ENCODE measurements at places on chromosomes 12 and 14.

DNA sequence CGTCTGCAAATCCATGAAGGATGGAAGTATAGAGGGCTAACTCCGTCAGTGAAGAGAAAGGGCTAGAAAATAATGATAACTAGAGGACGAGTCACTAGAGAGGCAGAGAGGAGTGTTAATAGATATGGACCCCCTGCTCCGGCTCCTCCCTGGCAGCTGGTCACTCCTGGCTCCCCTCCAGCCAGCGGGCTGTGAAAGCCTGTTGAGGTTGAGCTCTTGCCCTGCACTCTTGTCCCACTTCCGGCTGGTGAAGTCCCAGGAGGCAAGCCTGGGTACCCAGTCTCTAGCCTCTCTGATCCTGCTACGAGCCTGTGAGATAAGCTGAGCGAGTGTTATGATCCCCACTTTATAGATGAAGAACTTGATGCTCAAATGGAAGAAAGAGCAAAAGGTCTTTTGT lies 90.3 kb downstream of the RFX4 start:
- DNase-seq = peak; percentile 56

DNA sequence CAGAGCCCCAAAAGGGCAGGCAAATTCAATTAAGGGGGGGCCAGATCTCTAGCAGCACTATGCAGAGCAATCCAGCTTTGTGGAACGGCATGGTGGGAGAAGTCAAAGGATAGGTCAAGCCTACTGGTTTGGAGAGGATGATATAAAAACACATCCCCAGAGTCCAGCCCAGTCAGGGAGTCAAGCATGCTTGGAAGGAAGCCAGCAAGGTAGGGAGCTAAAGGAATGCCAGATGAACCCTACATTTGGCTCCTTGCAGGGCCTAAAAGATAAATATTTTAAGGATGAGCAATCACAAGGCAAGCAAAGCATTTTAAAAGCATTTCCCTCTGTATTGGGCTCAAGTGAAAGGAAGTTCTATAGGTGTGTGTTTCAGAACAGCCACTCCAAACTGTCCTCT lies 21.4 kb downstream of the KCTD10 start:
- no peak for DNase-seq

GRCh38 chr14:72631401-72631800 lies 262.5 kb downstream of the DPF3 start:
- no peak for DNase-seq

DNA sequence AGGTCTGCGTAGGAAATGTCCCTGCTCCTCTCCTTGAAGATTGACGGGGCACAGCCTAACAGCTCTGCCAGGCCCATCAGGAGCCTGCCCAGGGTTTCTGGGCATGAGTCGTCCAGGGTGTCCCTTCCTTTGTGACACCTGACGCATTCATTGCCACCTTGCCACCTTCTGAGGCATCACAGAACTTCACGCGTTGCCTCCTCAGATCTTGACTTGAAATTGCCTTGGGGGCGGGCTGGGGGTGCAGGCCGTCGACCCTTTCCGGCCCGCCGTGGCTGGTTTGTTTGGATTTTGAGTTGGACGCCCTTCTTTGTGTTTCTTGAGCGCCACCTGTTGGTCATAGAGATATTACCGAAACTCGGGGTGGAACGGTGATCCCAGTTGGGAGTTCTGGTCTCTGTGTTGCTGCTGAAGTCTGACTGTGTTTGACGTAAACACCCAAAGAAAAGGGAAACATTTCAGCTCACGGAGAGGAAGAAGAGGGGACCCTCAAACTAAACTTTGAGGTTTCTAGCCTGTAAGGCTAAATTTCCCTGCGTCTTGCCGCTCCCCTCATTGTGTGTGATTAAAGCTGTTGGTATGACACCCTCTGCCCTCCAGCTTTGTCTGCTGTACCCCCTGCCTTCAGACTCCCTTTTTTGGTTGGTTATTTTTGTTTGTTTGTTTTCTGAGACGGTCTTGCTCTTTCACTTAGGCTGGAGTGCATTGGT lies 44.6 kb downstream of the MLXIP start:
- DNase-seq = peak; percentile 81

DNA sequence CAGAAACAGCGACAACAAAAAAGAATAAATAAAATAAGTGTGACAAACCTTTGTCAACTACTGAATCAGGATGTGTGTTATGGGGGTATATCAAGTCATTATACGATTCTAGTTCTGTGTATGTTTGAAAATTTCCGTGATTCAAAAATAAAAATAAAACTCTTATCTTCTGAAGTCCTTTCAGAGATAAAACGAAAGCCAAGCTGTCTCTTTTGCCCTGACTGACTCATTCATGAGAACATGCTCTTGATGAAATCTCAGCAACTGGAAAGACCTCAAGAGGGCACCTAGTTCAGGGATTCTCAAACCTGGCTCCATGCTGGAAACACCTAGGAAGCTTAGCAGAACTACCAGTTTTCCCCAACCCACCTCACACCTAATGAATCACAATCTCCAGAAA lies 9.2 kb downstream of the FOXN3 start:
- DNase-seq = no peak

GRCh38 chr12:25797386-25797785 lies 161.1 kb upstream of the RASSF8 start:
- DNase-seq = no peak

- DNase-seq = no peak
Observed at GRCh38 chr12:78530100-78530765, 334.3 kb upstream of the SYT1 start.

DNA sequence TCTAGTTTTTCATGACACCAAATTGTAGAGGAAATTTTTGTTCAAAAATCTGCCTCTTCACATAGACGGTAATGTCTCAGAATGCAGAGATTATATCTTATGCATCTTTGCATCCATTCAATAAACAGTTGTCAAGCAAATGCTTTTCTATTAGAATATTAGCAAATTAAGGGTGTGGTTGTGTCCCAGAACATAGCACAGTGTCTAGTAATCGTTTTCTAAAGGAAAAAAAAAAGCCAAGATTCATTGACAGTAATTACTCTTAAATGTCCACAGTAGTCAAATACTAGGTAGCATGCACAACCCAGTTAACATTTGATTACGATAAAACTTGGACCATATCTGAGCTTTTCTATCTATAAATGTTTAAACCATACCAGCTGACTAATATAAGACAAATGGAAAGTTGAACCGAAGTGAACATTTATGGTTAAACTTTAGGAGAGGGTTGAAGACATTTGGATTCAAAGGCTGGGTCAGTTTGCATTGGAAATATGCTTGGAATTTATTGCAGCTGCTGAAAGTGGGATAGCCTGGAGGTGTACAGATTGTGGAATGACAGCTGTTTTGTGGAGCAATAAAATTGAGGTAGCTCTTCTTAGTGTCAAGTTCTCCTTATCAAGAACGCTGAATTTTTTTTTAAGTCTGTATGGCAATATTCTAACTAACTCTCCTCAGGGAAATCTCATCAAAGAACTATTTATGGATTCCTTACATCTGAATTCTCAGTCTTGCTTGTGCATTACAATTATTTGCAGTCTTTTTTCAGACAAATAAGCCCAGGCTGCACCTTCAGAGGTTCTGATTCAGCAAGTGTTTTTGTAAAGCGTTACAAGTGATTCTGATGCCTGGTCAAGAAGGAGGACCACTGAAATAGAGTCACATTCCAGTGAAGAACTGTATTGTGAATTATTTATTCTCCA lies 66.7 kb upstream of the ATP2B1 start:
- DNase-seq = no peak

DNA sequence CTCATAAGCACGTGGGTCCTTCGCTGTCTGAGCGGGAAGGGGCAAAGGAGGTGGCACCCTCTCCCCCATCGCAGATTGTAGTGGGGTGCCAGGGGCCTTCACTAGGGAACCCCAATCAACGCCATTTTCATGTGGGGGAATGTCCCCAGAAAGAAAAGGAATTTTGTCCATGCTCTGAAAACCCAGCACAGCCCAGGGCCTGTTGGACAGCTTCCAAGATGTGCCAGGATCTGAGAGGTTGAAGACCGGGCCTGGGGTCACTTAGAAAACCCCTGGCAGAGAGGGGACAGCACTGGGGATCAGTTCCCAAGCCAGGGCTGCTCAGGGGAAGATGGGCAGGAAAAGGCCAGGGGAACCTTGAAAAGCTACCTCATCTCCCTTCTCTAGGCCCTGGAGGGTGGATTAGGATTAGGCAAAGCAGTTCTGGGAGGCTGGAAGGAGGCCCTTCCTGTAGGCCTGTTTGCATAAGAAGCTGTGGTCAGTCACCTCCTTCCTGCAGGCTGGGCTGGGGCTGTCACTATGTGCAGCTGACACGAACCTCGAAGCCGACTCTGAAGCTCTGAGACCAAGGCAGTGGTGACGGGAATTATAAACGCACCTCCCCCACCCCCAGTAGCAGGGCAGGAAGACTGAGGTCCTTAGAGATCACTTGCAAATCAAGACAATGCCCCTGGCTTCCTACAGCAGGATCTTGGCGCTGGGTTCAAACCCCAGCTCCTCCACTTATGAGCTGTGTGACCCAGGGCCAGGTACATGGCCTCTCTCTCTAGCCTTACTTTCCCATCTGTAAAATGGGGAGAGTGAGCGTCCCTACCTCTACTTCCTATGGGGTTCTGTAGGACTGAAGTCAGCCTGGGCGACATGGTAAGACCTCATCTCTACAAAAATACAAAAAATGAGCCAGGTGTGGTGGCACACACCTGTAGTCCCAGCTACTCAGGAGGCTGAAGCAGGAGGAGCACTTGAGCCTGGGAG lies 29.0 kb downstream of the TESC start:
- peak; percentile 7 for DNase-seq

DNA sequence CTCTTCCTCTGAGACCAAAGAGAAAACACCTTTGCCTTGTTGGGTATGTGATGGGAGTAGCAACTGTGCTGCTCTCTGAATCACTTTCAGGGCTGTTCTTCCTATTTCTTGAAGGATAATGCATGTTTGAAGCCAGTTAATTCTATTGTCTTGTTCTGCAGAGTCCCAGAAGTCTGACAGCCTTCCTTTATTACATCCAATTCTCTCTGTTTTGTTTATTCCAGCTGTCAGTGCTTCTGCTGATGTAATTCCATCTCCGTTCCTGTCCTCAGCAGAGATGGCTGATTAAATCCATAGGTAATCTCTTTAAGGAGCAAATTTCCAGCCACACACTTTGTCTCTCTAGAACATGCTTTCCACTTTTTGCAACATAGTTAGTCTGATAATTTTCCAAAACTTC lies 59.7 kb downstream of the MGAT4C start:
- no peak for DNase-seq

DNA sequence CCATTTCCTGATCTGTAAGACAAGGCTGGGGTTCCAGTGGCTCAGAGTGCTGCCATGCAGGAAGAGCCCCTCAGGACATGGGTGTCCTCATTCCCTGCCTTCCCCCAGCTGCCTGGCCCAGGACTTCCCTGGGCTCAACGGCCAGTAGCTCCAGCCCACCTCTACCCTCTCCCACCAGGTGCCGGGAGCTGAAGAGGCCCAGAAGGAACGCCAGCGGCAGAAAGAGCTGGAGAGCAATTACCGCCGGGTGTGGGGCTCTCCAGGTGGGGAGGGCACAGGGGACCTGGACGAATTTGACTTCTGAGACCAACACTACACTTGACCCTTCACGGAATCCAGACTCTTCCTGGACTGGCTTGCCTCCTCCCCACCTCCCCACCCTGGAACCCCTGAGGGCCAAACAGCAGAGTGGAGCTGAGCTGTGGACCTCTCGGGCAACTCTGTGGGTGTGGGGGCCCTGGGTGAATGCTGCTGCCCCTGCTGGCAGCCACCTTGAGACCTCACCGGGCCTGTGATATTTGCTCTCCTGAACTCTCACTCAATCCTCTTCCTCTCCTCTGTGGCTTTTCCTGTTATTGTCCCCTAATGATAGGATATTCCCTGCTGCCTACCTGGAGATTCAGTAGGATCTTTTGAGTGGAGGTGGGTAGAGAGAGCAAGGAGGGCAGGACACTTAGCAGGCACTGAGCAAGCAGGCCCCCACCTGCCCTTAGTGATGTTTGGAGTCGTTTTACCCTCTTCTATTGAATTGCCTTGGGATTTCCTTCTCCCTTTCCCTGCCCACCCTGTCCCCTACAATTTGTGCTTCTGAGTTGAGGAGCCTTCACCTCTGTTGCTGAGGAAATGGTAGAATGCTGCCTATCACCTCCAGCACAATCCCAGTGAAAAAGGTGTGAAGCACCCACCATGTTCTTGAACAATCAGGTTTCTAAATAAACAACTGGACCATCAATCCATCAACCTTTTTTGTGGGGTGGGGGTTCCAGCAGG lies 17.6 kb downstream of the AGAP2 start:
- no peak for DNase-seq

DNA sequence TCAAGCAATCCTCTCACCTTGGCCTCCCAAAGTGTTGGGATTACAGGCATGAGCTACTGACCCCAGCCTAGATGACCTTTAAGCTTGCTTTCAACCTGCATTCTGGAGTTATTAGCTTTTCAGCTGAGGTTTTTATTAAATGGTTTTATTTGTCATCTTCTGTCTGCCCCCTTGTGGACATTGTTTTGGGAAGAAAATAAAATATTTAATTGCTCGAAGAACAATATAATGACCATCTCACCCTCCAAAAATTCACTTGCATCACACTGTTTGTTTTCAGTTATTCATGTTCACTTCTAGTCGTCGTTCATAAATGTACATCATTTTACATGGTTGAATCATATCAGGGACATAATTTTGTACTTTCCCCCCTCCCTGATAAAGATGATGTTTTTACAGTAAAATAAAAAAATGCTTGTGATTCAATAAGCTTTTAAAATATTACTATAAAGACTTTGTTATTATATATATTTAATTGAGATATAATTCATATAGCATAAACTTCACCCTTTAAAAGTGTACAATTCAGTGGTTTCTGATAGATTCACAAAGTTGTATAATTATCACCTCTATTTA lies 10.1 kb upstream of the SPATS2 start:
- DNase-seq = no peak
